ENCODE measurements at places on chromosomes 2 and 18. TPM values are rescaled to one million over a fixed set of nuclear protein-coding genes. Genes with fewer than 3 reads are reported as not detected.

CCDC121 gene
- 3.6 TPM for total RNA-seq

CDKL4 gene
- 1.3 TPM for total RNA-seq

RAB6C gene
- total RNA-seq: not detected

REG3A gene
- 8.3 TPM for total RNA-seq

DNA sequence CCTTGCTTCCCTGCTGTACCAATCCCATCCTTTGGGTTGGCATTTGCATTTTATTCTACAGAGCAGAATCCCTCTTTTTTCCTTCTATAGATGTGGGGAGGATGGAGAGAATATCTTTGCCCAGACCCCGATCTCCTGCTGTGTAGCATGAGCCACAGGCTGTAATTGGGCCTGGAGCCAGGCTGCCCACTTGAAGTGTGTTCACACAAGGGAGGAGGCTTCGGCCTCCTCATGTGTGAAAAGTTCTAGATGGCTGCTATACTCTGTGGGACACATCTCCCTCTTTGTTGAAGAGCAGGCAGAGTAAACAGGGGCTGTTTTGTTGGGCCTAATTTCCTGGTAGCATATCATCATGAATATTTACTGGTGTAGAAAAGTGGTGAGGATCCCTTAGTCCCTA, 126.3 kb downstream of the XRCC5 start:
- DNase-seq: no peak

- no peak for DNase-seq
Measured at GRCh38 chr2:106782681-106783080, 103.3 kb downstream of the ST6GAL2 start.

- no peak for DNase-seq
Measured at GRCh38 chr2:181686576-181687185, 6.4 kb upstream of the NEUROD1 start.
